ENCODE measurements at places on chromosomes 5 and 9.

DNA sequence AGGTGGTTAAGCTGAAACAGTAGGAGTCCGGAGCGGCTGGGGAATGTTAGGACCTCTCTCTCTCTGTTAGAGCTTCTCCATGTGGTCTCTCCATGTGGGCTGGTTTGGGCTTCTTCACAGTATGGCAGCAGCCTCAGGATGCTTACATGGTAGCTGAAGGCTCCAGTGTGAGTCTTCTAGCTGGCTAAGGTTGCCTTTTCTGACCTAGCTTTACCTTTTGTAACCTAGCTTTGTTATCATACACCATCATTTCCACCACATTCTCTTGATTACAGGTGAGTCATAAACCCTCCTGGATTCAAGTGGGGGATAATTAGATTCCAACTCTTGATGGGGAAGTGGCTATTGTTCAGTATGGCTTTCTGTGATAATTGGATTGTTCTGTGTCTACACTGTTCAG, 98.5 kb downstream of the MTREX start:
- no peak for DNase-seq

GRCh38 chr9:96150324-96151227, 151.4 kb downstream of the HSD17B3 start:
- DNase-seq: peak; percentile 48

DNA sequence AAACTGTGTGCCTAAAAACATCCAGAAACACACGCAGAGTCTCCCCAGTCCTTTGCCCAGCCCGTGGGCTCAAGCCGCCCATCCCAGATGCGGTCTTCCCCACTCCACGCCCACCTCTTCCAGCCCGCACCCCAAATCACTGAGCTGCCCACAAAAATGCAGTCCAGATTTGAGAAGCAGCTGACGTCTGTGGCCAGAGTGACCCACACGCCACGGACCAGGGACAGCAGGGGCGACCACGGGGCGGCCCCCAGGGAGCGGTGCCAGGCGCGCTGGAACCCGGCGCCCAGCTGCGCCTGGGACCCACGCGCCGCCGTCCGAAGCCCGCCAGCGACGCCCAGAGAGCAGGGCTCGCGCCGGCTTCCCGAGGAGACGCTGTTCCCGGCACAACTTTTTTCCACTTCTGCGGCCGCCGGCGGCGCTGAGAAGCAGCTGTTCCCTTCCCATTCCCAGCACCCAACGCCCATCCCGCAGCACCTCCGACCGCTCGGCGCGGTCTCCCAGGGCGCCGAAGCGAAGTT, 674 bp downstream of the LHFPL2 start:
- DNase-seq: no peak

GRCh38 chr5:73307645-73308355, 134.8 kb downstream of the TMEM174 start:
- no peak for DNase-seq

GRCh38 chr5:78634634-78635033, 13.9 kb downstream of the LHFPL2 start:
- no peak for DNase-seq

DNA sequence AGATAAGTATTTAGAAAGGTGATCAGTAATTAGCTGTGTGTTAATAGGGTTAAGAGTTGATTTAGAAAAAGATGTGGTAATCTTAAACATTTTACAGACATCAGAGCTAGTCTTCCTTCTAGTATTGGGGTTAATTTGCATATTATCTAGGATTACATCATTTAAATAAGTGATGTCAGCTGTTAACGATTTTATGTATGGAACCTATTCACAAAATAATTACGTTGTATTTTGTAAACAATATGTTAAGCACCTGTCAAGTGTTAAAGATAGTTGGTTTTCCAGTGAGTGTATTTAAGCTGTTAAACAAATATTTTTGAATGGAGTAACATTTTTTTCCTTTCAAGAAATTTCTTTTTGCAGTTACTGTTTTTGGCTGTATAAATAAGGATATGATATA, 2.2 kb downstream of the DCP2 start:
- no peak for DNase-seq

DNA sequence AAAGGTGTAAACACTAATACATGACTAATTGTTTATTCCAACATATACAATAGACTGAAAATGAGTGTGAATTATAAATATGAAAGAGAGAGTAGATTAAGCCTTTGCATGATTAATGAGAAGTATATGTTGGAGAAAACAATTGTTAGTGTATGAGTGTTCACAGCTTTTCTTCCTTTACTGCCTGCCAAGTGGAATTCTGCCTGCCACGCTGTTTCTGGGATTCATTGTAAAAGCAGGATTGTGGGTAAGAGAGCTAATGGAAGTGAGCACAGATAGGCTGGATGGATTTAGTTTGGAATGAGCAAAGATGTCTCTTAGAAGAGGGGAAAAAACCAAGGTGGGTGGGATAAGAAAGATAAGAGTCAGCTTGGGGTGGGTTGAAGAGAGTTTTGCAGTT, 129.6 kb upstream of the NMUR2 start:
- DNase-seq: no peak

GRCh38 chr9:4879115-4879558, 86.4 kb downstream of the RCL1 start:
- DNase-seq: no peak

- peak; percentile 55 for DNase-seq
Measured at GRCh38 chr5:132751444-132751843, 4.2 kb downstream of the CCNI2 start.

GRCh38 chr5:80141147-80141671, 106.1 kb downstream of the THBS4 start:
- no peak for DNase-seq

Data from stimulated activated CD4-positive, alpha-beta T cell treated with anti-CD3 and anti-CD28 coated beads, Interleukin-4, amount 100 ng/mL, for 24 hours (primary cell).